ENCODE measurements at places on chromosomes 6 and 20. TPM values are rescaled to one million over a fixed set of nuclear protein-coding genes. Genes with fewer than 3 reads are reported as not detected.

GRCh38 chr6:13908955-13909381 lies 15.8 kb upstream of the RNF182 start:
- no peak overlapping the region for H3K27ac ChIP-seq
- no peaks in the 10 kb centered on the region for H3K4me1 ChIP-seq
- H3K36me3 ChIP-seq = no peaks in the 10 kb centered on the region
- H3K27me3 ChIP-seq = peaks cover 37% of the 10 kb centered on the region

- peaks cover 67% of the 10 kb centered on the region for H3K4me1 ChIP-seq
- DNase-seq = peak; percentile 28
- peaks cover 55% of the 10 kb centered on the region for H3K27me3 ChIP-seq
- H3K36me3 ChIP-seq = no peaks in the 10 kb centered on the region
- peak overlapping the region; percentile 82 for H3K4me3 ChIP-seq
- peak overlapping the region; percentile 89 for H3K27ac ChIP-seq
These were observed 1.2 kb downstream of the LAMA5 start for GRCh38 chr20:62365814-62366369.

GRCh38 chr6:33755070-33755869 lies 8.6 kb upstream of the IP6K3 start:
- no peak overlapping the region for H3K4me3 ChIP-seq
- no peak for DNase-seq
- no peak overlapping the region for H3K27ac ChIP-seq
- peaks cover 18% of the 10 kb centered on the region for H3K4me1 ChIP-seq
- no peaks in the 10 kb centered on the region for H3K27me3 ChIP-seq

GRCh38 chr20:17530716-17531664 lies at the start of gene BFSP1:
Gene BFSP1, minus strand, starts transcription at chr20:17531379. Its CDS starts 50 bp downstream, at chr20:17531329.
- peak; percentile 56 for DNase-seq
- peak within 1 kb of the TSS; percentile 54 for H3K4me3 ChIP-seq
- peak within 1 kb of the TSS; percentile 61 for H3K27ac ChIP-seq
- no peaks in the 10 kb centered on the region for H3K27me3 ChIP-seq
- H3K36me3 ChIP-seq = no peaks in the 10 kb centered on the region

DNA sequence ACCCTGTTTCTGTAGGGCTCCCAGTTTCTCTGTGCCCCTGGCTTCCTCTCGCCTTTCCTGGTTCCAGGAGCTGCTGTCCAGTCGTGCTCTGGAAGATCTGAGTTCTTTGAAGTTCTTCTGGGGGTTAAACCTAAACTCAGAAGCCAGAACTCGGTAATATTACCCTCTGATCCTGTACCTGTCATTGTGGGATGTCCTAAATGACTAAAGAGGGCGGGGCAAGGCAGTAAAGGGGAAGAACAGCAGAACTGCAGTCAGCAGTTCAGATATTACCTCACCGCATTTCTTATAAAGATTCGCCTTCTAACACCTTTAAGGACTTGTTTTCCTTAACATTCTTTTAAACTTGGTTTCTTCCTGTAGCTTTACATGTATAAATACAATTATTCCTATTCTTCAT lies 63.9 kb downstream of the FAM120B start:
- H3K4me1 ChIP-seq = peaks cover 11% of the 10 kb centered on the region
- no peaks in the 10 kb centered on the region for H3K27me3 ChIP-seq
- H3K27ac ChIP-seq = peak overlapping the region; percentile 61

DNA sequence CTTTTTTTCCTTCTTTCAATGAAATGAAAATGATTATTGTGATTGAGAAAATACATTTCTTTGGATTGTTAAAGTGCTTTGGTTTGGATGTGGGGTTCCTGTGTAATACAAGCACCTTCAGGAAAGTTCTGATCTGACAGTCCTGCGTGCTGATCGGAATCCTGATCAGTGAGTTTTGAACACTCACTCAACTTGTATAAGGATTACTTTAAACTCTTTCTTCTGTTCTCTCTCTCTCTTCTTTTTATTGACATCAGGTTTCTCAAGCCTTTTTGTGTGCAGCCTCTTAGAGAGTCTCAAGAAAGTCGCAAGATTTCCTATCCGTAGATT lies 710 bp downstream of the TINAG start:
- H3K27ac ChIP-seq = peak overlapping the region; percentile 82
- no peaks in the 10 kb centered on the region for H3K4me1 ChIP-seq
- no peak overlapping the region for H3K4me3 ChIP-seq
- H3K27me3 ChIP-seq = no peaks in the 10 kb centered on the region
- no peak for DNase-seq
- no peaks in the 10 kb centered on the region for H3K36me3 ChIP-seq

DNA sequence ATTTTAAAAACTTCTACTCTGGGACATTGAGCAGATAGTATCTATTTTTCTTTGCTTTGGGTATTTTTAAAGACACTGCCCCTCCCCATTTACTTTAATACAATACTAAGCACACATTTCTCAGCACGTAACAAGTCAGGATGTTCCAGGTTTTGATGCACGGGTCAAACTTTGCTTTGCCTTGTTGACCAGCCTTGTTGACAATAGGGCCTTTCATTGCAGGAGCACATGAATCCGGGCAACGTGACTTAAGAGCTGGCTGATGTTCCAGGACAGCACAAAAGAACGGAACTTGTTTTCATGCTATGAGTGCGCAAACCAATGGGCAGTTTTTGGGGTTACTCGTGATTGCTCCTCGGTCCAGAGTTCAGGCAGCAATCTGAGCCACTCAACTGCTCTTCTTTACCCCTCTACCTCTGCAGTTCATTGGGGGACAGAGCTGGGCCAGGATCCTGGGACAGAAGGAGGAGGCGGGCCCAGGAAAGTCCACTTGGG lies 78.6 kb upstream of the SLC22A16 start:
- no peaks in the 10 kb centered on the region for H3K27me3 ChIP-seq
- H3K27ac ChIP-seq = no peak overlapping the region
- DNase-seq = no peak

GRCh38 chr6:155328074-155328538 lies 13.8 kb upstream of the TFB1M start:
- H3K27me3 ChIP-seq = no peaks in the 10 kb centered on the region
- H3K4me3 ChIP-seq = no peak overlapping the region
- H3K36me3 ChIP-seq = no peaks in the 10 kb centered on the region
- no peak for DNase-seq
- no peak overlapping the region for H3K27ac ChIP-seq

GRCh38 chr6:80210618-80211017 lies 104.1 kb downstream of the BCKDHB start:
- H3K4me3 ChIP-seq = no peak overlapping the region
- H3K27ac ChIP-seq = peak overlapping the region; percentile 52
- H3K4me1 ChIP-seq = peaks cover 13% of the 10 kb centered on the region
- no peaks in the 10 kb centered on the region for H3K36me3 ChIP-seq

- peaks cover 4% of the 10 kb centered on the region for H3K4me1 ChIP-seq
These were observed 99.6 kb upstream of the DST start for GRCh38 chr6:56742122-56742791.

DNA sequence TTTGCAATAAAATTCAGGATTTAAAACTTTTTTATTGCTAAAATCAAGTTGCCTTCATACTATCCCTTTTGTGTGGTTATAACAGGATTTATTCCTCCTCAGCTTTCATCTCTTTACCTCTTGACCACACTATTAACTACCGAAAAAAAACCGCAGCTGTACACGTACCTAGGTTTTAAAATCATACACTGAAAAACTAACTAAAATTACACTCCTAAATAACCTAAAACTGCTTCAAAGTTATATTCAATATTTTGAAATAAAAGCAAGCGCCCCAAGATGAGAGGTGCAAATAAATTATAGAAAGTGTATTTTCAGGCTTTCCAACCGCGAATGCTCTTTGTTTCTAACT lies 1.4 kb downstream of the MPC1 start:
- no peaks in the 10 kb centered on the region for H3K36me3 ChIP-seq
- H3K27ac ChIP-seq = peak overlapping the region; percentile 98
- no peak for DNase-seq

DNA sequence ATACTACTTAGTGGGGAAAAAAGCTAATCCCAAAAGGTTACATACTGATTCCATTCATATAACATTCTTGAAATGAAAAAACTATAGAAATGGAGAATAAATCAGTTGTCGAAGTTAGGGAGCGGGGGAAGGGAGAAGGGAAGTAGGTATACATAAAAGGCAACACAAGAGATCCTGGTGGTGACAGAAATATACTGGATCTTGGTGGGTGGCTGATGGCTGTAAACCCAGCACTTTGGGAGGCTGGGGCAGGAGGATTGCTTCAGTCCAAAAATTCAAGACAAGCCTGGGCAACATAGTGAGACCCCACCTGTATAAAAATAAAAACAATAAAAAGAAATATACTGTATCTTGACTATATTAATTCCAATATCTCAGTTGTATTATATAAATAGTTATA lies 105.7 kb upstream of the LGSN start:
- H3K27me3 ChIP-seq = no peaks in the 10 kb centered on the region
- DNase-seq = no peak
- H3K4me3 ChIP-seq = no peak overlapping the region
- no peak overlapping the region for H3K27ac ChIP-seq
- H3K36me3 ChIP-seq = no peaks in the 10 kb centered on the region

The REPS1 gene
- total RNA-seq = 74.4 TPM

The BTN1A1 gene
- 0.32 TPM for total RNA-seq

Data from transverse colon (tissue), 4 donors.